ENCODE measurements at places on chromosomes 7 and 10. TPM values are rescaled to one million over a fixed set of nuclear protein-coding genes. Genes with fewer than 3 reads are reported as not detected.
A peak's percentile ranks its signal among the peaks of the same experiment; 100 is the strongest.

- DNase-seq: no peak
- no peak overlapping the region for H3K27ac ChIP-seq
- H3K4me3 ChIP-seq: no peak overlapping the region
- H3K36me3 ChIP-seq: no peaks in the 10 kb centered on the region
- no peaks in the 10 kb centered on the region for H3K4me1 ChIP-seq
These were observed 52.6 kb downstream of the LRRC72 start for GRCh38 chr7:16579216-16579615.

GRCh38 chr10:122879339-122880273, at the start of gene FAM24B:
Gene FAM24B, minus strand, starts transcription at chr10:122879581. Its CDS starts 29,066 bp downstream, at chr10:122850515.
- H3K27me3 ChIP-seq: no peaks in the 10 kb centered on the region
- H3K4me3 ChIP-seq: peak within 1 kb of the TSS; percentile 36
- H3K36me3 ChIP-seq: no peaks in the 10 kb centered on the region
- peak within 1 kb of the TSS; percentile 55 for H3K27ac ChIP-seq
- DNase-seq: peak; percentile 98

DNA sequence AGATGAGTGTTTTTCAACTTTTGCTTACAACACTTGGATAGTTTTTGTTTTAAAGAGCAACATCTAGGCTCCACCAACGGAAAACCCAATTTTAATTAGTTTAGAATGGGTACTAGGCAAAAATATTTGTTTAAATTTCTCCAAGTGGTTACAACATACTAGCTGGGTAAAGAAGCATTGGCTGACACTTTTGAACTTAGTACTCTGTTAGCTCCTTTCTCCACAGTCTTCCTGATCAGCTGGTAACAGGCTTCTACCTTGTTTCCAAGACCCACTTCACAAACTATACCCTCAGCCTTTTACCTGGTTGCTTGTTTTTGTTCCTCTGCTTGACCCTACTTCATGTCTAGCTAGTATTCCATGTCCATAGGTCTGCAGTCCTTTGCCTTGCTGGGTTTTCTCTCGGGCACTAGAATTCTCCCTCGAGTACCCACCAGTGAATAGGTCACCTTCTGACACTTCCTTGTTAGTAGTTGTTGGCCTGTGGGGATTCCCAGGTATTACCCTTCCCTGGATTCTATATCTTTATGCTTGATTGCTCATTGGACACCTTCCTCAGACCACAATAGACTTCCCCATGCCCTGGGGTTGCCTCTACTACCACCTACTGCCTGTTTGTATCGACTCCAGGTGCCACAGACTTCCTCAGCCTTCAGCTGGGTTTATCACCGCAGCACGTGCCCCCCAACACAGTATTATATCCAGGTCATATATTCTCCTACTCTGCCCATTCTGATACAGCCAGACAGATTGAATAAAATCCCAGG, 42.0 kb downstream of the PRPS1L1 start:
- no peaks in the 10 kb centered on the region for H3K27me3 ChIP-seq
- no peak for DNase-seq
- no peaks in the 10 kb centered on the region for H3K4me1 ChIP-seq
- H3K27ac ChIP-seq: no peak overlapping the region
- H3K4me3 ChIP-seq: no peak overlapping the region

DNA sequence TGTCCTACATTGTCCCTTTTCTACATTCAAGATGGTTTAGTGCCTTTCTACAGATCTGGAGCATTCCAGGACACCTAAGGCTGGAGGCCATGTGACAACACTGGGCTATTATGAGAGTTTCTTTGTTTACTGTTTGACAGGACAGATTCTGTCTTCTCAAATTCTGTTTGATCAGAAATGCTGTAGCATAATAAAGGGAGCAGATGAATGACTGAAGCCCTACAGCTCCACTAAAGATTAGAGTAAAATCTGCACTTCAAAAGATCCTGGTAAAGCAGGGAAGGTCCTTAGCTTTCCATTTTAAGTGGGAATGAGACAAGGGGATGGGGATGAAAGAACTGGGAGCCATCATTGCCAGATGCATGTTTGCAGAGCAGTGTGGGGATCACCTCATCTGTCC, 38.4 kb downstream of the TMEM229A start:
- no peaks in the 10 kb centered on the region for H3K4me1 ChIP-seq
- H3K27ac ChIP-seq: no peak overlapping the region
- H3K27me3 ChIP-seq: no peaks in the 10 kb centered on the region
- DNase-seq: no peak
- no peaks in the 10 kb centered on the region for H3K36me3 ChIP-seq

DNA sequence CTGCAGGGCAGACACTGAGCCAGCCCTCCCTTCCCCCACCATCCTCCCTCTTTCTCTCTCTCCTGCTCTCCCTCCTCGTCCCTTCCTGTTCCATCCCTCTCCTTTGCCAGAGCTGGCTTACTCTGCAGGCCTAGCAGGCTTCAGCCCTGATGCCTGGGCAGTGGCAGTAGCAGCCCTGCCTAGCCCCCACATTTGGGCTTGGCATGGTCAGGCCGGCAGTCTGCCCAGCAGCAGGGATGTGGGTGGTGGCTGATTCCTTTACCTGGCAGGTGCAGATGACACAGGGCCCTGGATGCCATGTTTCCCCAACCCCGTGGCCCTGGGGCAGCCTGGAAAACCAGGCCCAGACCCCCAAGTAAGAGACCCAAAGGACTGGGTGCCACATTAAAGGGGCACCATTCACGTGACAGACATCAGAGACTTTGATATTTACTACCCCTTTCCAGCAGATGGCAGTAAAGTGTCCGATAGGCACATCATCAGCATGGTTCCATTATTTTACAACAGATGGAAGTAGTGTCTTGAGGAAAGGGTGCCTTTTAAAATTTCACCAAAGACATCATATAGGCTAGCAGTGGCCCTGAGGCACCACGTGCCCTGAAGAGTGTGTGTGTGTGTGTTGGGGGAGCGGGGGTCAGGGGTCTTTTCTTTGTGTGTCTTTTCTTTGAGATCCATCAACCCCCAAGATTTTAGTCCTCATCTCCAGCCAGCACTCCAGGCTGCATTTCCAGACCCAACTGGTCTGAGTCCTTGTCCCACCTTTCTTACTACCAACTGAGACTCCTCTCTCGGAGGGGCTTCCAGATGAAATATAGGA, 5.9 kb downstream of the KCP start:
- H3K4me1 ChIP-seq: peaks cover 5% of the 10 kb centered on the region
- H3K36me3 ChIP-seq: no peaks in the 10 kb centered on the region
- peaks cover 34% of the 10 kb centered on the region for H3K27me3 ChIP-seq
- H3K4me3 ChIP-seq: no peak overlapping the region

GRCh38 chr10:31607481-31607880, 288.5 kb downstream of the ZEB1 start:
- no peaks in the 10 kb centered on the region for H3K36me3 ChIP-seq
- H3K4me3 ChIP-seq: no peak overlapping the region
- H3K4me1 ChIP-seq: no peaks in the 10 kb centered on the region

DNA sequence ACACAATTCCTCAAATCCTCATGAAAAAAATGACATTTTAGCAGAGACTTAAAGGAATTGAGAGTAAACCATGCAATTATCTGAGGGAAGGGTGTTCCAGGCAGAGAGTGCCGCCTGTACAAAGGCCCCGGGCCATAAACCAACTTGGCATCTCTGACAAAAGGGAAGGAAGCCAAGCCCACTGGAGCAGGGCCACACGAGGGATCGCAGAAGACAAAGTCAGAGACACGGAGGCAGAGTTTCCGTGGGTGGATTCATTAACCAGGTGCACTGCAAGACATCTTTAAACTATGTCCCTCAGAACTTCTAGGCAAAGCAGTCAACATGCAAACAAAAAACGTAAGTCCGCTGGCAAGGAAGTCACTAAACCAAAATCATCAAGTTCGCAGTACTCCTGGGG, 92.0 kb downstream of the SFMBT2 start:
- peaks cover 6% of the 10 kb centered on the region for H3K4me1 ChIP-seq
- no peak for DNase-seq
- H3K4me3 ChIP-seq: no peak overlapping the region
- H3K27me3 ChIP-seq: no peaks in the 10 kb centered on the region
- no peak overlapping the region for H3K27ac ChIP-seq
- H3K36me3 ChIP-seq: no peaks in the 10 kb centered on the region

- H3K27me3 ChIP-seq: no peaks in the 10 kb centered on the region
- DNase-seq: no peak
- H3K4me1 ChIP-seq: no peaks in the 10 kb centered on the region
- no peak overlapping the region for H3K27ac ChIP-seq
- no peaks in the 10 kb centered on the region for H3K36me3 ChIP-seq
These were observed 6.0 kb upstream of the ZNRF2 start for GRCh38 chr7:30278376-30278775.

GBX1 gene
- not detected for total RNA-seq

NUTM2E gene
- total RNA-seq: not detected

CUZD1 gene
- not detected for total RNA-seq
